ENCODE measurements at places on chromosomes 11 and 22. TPM values are rescaled to one million over a fixed set of nuclear protein-coding genes. Genes with fewer than 3 reads are reported as not detected.

OR5P2 gene
- not detected for total RNA-seq

MUC2 gene
- not detected for total RNA-seq

DNA sequence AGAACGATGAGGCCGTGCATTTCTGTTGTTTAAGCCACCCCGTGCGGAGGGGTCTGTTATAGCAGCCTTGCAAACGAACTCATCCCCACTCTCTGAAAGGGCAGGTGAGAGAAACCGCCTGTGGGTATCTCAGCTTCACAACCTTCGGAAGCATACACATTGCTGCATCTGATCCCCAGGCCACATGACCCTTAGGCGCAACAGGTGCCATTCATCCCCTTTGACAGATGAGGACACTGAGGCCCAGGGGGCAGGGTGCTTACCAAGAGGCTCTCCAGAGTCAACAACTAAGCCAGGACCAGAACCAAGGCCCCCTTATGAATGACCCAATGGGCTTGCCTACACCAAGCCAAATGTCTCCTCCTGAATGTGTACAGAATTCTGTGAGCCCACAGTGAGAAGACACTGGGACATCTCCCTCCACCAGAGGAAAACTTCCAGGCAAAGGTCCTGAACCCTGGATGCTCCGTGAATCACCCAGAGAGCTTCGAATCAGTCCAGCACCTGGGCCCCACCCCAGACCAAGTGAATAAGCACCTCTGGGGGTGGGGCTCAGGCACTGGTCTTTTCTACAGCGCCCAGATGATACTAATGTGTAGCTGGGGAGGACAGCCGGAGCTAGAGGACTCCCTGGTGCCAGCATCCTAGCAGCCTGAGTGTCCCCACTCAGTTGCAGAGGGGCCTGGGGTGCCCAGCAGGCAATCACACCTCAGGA, 83.2 kb downstream of the BUD13 start:
- DNase-seq: no peak

BLID gene
- not detected for total RNA-seq

OR52N5 gene
- not detected for total RNA-seq

GRCh38 chr22:41757502-41757901, 43.0 kb upstream of the CCDC134 start:
- no peak for DNase-seq

ZBED4 gene
- 34.4 TPM for total RNA-seq

- no peak for DNase-seq
Observed at GRCh38 chr11:125313271-125314219, 149.0 kb downstream of the PKNOX2 start.

PTPN5 gene
- 0.07 TPM for total RNA-seq

DNA sequence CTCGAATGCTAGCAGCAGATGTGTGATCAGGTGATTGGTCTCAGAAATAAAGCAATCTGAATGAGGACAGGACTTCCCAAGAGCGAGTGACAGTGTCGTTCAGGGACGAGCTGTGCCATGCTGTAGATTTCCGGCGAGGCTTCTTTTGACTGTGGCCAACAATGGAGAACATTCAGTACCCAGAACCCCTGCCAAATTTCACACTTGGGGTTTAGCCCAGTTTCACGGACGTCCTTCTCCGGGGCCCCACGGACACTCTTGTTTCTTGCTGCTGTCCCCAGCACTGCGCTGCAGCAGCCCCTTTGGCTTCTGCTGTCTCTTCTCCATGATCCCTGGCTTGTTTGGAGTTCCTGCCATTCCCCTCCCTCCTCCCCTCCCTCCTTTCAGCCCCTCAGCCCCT, 115.1 kb upstream of the GRAMD1B start:
- DNase-seq: no peak

GRCh38 chr11:132142554-132142953, 772.1 kb downstream of the NTM start:
- DNase-seq: no peak

CECR2 gene
- total RNA-seq: 7.4 TPM

MYEOV gene
- total RNA-seq: 36.9 TPM

- DNase-seq: no peak
Observed at GRCh38 chr11:133555034-133555433, 22.7 kb upstream of the OPCML start.

GRCh38 chr11:134700101-134700640, 288.1 kb upstream of the B3GAT1 start:
- no peak for DNase-seq

DNA sequence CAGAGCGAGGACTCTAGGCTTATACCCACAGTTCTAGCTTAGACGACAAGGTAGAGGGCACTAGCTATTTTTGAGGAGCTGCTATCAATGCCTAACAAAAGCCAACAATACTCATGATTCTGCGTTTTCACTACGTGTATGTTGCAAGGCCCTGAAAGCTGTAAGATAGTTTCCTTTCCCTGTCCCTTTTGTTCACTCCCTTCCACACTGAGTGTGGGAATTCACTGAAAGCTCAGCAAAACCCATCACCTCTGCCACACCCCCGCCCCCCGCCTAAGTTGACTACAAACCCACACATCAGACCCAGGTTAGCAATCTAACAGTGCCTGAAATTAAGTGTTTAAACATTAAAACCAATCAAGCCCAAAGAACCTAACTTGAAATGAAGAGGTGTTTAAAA, 6.2 kb upstream of the LDLRAD3 start:
- no peak for DNase-seq

ESAM gene
- 10.4 TPM for total RNA-seq

SMPD1 gene
- total RNA-seq: 28.4 TPM

GRCh38 chr11:65822776-65823528, 10.8 kb upstream of the SNX32 start:
- no peak for DNase-seq

Data from kidney epithelial cell (primary cell).